ENCODE measurements at places on chromosomes 6 and 20. TPM values are rescaled to one million over a fixed set of nuclear protein-coding genes. Genes with fewer than 3 reads are reported as not detected.

DNA sequence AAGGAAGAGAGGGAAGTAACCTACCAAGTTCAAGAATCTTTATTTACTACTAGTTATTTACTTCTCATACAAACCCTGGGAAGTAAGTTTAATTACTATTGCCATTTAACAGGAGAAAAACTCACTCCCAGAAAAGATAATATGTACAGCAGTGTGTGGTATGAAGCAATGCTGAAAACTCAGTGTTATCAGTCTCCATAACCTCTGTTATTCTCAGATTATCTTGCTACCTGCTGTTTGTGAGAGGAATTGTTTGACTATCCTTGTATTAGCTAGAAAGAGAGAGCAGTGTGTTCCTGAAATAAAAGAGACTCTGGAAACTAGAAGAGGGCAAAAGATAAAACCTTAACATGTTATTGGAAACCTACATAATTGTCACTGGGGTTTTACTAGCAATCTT is 38.2 kb downstream of the ADGRB3 start:
- no peak for DNase-seq

GRCh38 chr6:39952167-39952566 is 17.9 kb upstream of the MOCS1 start:
- no peak for DNase-seq

DNA sequence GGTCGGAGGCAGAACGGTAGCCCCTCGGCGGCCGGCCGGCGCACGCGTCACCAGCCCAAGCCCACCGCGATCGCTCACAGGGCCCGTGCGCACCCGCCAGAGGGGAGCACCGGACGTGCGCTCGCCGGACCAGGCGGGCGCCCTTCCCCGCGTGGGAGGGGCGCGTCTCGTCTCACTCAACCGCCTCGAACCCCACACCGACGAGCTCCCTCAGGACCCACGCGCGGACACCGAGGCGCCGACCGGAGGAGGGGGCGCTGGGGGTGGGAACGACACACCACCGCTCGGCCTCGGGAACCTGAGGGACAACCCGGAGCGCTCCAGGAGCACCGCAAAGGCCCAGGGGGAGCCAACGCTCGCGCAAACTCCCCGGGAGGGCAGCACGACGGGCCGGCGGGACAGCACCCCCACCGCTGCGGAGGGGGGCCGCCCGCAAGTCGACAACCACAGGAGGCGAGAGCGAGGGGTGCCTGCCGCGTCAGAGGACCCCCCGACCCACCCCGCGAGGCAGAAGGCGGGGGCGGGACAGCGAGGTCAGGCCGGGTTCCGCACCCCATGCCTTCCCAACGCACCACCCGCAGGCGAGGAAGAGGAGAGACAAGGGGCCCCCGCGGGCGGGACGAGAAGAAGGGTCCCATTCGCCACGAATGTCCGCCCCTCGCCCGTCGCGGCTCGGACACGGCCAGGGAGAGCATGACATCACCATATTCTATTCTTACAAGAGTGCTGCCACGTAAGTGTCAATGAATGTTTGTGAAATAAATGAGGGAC is 512.7 kb upstream of the ZNF337 start:
- DNase-seq, result no peak

DNA sequence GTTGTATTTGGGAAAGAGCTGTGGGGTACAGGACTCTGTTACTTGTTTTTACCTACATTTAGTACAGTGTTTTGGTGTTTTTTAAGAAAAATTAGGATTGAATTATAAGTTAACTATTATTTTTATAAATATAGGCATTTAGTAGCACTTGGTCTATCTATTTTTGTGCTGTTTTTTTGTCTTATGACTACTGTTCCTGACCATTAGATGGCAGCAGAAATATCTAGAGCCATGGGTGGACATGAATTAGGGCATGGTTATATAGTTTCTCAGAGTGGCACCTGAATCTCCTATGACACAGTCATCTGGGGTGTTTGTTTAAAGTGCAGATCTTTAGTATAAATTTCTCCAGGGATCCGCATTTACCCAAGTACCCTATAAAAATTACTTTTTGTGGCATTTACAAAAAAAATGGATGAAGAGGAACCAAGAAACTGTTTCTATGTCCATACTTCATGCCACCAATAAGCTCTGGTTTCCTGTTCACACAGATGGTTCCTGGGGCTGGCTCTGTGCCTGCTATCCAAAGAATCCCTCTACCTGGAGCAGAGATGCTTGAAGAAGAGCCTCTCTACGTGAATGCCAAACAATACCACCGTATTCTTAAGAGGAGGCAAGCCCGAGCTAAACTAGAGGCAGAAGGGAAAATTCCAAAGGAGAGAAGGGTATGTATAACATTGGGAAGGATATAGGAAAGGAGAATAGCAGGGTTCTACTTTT is 19.8 kb downstream of the NFYA start:
- no peak for DNase-seq

- no peak for DNase-seq
These were observed 4.6 kb downstream of the ADIG start for GRCh38 chr20:38585404-38586180.

GRCh38 chr6:148177589-148178233 is 164.9 kb upstream of the SASH1 start:
- peak; percentile 61 for DNase-seq

DNA sequence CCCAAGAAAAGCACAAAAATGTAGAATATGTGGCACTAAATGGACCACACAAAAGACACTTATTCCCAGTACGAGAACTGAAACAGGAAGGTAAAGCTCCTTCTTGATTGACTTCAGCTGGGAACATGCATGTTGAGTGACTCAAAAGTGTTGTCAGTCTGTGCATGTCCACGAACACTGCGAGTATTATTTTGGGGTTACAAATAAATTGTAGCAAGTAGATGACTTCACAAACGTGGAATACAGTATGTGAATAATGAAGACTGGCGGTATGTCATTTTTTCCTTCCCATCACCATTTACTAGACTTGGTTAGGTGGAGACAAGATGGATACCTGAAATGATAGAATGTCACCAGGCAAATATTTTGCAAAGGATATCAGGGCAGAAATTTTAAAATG is 45.4 kb downstream of the L3MBTL3 start:
- DNase-seq, result no peak

DNA sequence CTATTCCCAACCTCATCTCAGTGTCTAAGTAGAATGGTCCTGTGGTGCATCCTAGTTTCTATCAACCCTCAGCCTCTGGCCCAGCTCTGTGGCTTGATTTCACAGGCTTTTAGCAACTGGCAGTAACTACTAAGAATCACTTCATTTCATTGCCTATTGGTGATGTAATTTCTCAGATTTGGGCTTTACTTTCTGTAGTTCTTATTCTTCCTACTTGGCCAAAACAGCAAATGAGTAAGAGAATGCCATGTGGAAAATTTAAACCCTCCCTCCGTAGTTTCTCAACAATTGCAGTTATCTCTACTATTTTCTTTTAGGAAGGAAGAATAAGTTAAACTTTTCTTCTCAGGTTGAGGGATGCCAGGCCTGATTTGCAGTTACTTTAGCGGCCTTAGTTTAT is 387.3 kb downstream of the CDKAL1 start:
- DNase-seq, result no peak

DNA sequence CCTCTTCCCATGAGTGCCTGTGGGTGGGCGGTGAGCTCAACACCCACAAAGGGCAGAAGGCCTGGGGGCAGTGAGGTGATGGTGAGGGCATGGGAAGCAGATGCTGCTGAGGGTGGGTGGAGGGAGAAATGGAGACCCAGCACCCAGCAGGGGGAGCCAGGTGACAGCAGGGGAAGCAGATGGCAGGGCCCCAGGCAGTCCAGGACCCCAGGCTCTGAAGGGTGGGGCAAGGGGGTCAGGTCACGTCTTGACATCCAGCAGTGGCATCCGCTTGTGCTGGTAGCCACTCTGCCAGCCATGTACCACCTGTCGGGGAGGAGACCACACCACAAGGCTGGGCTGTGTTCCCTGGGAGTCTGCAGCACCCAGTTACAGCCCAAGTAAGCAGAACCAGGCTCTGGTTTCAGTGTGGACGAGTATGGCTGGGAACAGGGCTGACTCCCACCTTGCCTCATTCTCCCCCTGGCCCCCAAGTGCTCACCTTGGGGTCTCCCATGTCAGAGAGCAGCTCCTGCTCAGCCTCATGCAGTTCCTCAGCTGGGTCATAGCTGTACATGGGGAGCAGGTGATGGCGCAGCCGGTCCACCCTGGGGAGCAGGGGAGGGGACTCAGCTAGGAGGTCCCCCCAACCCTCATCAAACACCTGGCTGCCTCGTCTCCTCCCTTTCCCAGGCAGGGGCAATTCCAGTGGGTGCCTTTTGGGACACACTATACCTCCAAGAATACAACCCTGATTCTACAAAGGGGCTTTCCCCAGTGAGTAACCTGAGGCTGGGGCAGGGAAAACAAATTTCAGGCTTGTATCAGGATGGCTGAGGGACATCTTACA is 2.0 kb downstream of the SMIM29 start:
- DNase-seq, result no peak

- DNase-seq, result no peak
These were observed 4.4 kb downstream of the HLA-F start for GRCh38 chr6:29727637-29728036.

DNA sequence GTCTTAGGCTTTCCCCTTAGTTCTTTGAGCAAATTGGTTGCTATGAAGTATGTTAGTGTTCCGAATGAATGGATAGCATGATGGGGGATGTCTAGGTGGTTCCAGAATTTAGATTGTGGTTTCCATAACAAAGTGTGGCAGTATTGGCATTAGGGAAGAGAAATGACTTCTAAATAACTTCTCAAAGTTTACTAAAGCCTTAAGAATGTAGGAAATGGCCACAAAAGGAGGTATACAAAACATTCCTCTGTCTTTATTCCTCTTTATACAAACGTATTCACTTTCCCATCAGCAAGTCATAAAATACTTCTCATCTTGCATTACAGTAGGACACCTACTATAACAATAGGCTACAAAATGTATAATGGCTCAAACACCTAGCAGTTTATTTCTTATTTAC is 279.6 kb downstream of the ESR1 start:
- no peak for DNase-seq

- DNase-seq, result no peak
These were observed 47.3 kb downstream of the EPB41L2 start for GRCh38 chr6:131015630-131016263.

GRCh38 chr6:1087154-1087843 is 224.6 kb upstream of the FOXQ1 start:
- no peak for DNase-seq

DNA sequence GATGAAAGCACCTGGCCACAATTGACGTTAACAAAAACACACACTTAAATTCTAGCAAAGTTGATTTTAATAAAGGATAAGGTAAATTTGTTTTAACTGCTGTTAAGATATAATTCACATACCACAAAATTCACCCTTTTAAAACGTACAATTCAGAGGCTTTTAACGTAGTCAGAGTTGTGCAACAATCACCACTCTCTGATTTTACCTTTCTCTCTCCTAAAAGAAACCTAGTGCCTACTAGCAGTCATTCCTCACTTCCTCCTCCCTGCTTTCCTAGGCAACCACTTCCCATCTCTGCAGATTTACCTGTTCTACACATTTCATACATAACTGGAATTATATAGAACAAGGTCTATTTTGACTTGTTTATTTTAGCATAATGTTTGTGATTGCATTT is 58.9 kb downstream of the PTPRK start:
- no peak for DNase-seq

GRCh38 chr20:31560746-31561598 is 44.1 kb upstream of the ID1 start:
- DNase-seq, result peak; percentile 77

- no peak for DNase-seq
These were observed 117.9 kb downstream of the JAG1 start for GRCh38 chr20:10555865-10556308.

- DNase-seq, result peak; percentile 75
These were observed 33.3 kb upstream of the SLC22A16 start for GRCh38 chr6:110509617-110510241.

GRCh38 chr6:30207619-30208295 is 5.4 kb downstream of the TRIM26 start:
- no peak for DNase-seq

- DNase-seq, result no peak
These were observed 47.9 kb downstream of the STK35 start for GRCh38 chr20:2149507-2149906.

DNA sequence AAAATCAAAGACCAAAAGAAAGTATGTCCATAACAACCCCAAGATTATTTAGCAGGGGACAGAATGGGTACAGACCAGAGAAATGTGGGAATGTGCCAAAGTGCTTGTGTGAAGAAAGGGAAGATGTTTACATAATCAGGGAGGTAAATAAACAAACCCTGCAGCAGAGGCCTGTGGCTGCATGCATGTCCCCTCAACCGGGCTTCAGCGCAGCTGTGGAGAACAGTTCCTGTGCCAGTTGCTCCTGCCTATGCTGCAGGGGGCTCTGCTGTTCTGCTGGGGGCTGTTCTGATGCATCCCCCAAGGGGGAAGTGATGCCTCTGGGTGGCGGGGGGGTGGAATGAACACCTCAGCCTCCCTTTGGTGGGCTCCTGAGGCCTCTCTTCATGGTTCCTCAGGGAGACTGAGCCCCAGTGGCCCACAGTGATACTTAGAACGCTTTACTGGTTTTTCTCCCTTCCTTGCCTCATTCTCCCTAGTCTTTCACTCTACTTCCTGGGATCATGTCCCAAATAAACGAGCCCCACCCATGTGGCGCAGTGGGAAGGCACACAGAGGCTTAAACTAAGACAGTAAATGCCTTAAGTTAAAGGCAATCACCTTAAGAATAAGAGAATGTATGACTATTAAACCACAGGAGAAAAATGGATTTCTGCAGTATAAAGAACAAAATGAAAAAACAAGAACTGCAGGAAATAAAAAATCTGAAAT is 23.0 kb downstream of the RAB23 start:
- no peak for DNase-seq

- no peak for DNase-seq
These were observed 16.7 kb upstream of the TFAP2A start for GRCh38 chr6:10431423-10432164.

DNA sequence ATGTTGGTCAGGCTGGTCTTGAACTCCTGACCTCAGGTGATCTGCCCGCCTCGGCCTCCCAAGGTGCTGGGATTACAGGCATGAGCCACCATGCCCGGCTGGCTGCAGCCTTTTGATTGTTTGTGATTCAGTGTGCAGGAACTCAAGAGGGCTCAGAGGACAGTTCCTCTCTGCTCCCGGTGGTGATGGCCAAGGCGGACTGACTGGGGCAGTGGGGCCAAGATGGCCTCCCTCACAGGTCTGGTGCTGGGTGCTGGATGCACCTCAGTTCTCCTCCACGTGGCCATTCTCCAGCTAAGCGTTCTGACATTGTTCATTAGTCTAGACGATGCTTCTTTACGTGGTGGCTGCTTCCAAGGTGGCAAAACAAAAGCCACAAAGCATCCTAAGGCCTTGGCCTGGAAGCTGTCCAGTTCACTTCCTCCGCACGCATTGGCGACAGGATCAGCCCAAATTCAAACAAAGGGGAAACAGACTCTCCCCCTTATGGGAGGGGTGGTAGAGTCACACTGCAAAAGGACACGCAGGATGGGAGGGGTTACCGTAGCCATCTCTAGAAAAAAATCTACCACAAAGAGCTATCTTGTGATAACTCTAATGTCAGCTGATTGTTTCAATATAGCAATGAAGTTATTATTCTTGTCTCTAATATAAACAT is 146.9 kb downstream of the FOXC1 start:
- no peak for DNase-seq

- DNase-seq, result no peak
These were observed 95.9 kb downstream of the SSR1 start for GRCh38 chr6:7216941-7217621.

Gene TMEM217
- total RNA-seq, result 0.55 TPM

Gene RANBP9
- 43.6 TPM for total RNA-seq

Gene CRYBG1
- total RNA-seq, result 18.2 TPM

Gene GHRH
- not detected for total RNA-seq

Gene EPHA7
- total RNA-seq, result 11.3 TPM

Gene HRH3
- not detected for total RNA-seq

Gene THEMIS
- 2.8 TPM for total RNA-seq

Gene IL17F
- total RNA-seq, result not detected

Gene C20orf202
- total RNA-seq, result 0.66 TPM

Gene ZNF165
- 1.5 TPM for total RNA-seq

Data from mucosa of gallbladder (tissue), 1 donor.